ENCODE measurements at places on chromosomes 1 and 21.

- no peak for DNase-seq
Measured at GRCh38 chr1:117313555-117313954, 53.7 kb upstream of the MAN1A2 start.

DNA sequence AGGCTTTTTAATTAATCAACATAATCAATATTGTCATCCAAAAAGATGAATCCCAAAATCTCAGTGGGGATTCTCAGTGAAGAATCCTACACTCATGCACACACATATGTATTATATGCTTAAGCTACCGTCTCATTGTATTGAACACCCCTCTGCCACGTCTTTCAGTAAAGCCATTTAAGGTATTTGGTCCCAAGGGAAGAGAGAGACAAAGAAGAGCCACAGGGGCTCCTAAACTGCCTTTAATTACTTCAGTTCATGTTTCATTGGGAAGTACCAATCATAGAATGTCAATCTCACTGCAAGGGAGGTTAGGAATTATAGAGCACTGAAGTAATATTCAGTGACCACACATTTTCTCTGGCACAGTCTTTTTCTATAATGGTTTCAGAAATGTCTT, 388.6 kb upstream of the NEGR1 start:
- DNase-seq = no peak

DNA sequence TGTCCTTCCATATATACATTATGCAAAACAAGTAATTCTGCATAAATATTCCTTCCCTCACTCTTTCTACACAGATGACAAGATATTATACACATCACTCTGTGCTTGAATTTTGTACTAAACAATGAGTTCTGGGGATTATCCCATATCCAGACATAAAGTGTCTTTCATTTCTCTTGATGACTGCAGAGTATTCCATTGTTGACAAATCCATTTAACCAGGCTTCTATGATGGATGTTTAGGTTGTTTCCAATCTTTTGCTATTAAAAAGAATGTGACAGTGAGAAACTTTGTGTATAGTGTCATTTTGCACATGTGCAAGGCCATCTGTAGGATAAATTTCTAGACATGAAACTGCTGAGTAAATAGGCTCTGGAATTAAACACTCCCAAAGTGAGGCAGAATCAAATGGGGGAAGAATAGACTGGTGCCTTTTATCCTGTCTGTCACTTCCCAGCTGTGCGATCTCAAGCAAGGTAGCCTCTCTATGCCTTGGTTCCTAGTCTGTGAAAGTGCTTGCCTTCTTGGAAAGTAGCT, 29.9 kb upstream of the ATP2B4 start:
- no peak for DNase-seq

DNA sequence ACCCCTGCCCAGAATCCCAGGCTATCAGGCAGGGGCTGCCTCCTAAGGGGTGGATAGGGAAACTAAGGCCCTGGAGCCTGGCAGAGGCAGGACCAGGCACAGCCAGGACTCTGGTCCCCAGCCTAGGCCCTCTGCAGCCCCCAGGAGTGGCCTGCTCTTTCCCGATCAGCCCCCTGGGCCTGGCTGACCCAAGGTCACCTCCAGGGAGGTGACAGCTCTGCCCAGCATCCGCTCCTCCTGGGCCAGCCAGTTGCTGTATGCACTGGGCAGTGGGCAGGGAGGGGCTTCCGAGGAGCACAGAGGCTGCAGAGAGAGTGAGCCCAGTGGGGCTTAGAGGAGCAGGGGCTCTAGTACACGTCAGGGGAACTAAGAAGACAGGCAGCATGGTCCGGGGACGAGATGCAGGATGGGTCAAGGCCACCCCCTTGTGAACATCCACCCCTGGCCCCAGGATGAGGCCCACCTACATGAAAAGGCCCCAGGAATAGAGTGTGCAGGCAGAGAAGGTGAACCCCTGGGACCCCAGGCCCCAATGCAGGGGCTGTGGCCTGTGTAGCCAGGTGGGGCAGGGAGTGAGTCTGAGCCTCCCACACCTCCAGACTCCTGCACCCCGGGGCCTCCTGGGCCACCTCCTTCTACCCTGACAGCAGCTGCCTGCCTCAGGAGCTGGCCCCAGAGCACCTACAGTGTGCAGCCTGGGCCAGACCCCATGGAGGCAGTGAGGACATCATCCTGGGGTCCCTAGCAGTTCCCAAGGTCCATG, 32.8 kb downstream of the WNT9A start:
- DNase-seq = no peak

GRCh38 chr1:180566026-180566425, 7.3 kb downstream of the OVAAL start:
- no peak for DNase-seq

DNA sequence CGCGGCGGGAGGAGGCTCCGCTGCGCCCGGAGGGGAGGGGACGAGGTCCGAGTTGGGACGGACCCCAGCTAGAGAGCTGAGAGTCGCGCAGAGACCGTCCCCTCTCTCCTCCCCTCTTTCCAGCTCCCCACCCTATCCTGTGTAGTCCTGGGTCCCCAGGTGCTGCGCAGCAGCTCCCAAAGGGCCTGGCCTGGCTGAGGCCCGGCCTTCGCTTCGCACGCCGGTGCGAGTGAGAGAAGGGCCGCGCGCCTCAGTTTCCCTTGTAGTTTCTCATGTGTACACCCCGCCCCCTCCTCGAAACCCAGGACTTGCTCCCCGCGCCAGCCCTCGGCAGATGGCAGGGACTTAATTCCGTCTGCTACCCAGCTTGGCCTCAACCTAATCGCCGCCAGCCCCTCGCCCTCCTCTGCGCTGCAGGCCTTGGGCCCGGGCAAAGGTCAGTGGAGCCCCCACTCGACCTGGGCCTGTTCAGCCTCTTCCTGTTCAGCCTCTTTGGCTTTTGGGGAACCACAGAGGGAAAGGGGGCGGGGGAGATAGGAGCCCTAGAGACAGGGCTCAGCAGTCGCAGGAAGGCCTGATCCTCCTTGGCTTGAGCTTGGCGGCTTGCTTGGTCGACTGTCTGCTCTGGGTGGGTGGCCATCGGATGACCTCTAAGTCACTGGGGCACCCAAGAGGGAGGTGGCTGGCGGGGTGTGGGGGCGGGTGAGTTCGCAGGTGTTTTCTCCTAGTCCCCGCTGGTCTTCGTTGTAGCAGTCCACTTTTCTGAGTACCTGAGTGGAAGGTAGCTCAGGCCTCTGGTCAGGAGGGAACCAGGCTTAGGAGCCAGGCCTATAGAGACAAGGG, 1.0 kb downstream of the ZNF687 start:
- DNase-seq = peak; percentile 8

DNA sequence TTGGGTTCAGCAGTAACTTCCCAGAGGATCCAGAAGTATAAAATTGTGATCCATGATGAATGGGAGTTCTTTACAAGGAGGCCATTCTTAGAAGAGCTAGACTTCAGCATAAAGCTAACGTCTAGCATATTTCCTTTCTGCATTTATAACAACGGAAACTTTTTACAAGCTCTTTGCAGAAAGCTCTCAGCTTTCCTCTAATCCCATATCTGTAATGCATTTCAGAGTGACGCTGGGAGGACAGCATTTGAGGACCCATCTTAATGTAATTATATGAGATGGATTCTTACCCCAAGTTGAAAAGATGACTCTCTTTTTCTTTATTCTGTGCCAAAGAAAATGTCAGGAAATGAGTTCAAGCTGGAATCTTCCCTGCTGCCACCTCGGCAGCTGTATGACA, 132.0 kb upstream of the CACHD1 start:
- DNase-seq = no peak

GRCh38 chr1:150234309-150234565, 1.7 kb downstream of the ANP32E start:
- DNase-seq = no peak

DNA sequence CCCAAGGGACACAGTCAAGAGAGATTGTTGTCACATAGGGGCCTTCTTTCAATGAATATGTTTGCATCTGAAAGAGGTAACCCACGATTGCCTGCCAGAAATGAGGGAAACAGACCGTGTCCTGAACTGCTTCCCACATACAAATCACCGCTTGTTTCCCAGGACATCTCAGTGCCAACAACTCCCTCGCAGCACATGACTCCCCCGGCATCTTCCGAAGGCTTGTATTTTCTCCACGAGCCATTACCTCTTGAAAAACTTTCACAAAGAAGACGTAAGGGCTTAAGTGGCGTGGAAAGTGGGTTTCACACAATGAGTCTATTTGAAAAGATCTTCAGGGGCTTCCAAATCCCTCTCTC, 31.6 kb upstream of the PDE9A start:
- no peak for DNase-seq

DNA sequence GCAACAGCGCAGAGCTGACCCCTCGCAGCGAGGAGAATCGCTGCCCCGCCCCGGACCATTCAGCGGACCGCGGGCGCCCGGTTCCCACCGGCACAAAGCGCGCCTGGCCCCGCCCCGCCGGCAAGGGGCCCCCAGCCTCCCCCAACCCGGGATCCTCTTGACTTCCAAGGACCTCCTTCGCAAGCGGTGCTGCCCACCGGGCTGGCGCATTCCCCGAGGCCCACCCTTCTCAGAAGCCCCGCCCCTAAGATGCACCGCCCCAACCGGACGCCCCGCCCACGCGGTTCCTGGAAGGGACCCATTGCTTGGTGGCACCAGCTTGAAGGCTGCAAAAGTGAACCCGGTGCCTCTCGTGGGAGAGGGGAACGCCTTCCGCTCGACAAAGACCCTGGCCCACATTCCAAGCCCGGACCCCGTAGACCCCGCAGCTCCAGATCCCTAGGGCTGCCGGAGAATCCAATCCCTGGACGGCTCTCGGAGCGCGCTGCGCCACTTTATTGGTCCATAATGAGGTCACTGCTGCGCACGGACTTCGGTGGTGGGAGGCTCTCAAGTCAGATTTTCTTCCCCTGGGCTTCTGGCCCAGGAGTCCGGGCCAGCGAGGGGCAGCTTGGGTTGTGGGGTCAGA, 2.0 kb downstream of the HES3 start:
- DNase-seq = peak; percentile 22

DNA sequence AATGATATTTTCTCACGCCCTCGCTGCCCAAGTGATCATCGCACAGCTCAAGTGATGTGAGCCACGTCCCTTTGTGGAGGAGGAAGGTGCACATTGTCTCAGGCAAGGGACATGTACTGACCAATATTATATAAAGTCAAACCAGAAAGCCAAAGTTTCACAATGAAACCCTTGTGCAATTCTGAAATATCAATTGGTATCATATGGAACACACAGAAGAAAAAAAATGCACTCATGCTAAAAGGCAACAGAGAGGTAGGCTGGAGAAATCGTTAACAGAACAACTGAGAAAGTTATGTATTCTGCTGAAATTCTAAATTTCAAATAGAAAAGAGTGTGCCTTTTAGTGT, 1.9 kb downstream of the JAM2 start:
- no peak for DNase-seq

DNA sequence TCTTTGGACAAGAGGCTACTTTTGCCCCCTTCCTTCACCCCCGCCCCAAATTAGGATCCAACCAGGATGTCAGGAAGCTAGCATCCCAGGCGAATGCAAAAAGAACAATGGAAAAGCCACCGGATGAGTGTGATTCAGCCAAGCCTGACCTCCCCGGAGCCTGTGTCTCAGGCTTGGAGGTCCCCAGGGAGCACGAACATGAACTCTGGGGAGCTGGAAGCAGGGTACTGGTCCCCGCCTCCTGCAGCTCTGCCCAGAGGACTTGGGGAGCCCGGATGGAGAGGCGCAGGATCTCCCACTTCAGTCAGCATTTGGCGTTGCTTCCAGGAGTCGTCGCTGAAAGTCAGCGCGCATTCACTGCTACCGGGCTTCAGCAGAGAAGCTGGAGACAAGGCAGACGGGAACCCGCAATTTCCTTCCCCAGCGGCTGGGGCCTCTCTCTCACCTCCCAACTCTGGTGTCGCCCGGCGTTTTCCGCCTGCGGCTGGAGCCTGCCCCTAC, 1.8 kb upstream of the TBX15 start:
- no peak for DNase-seq

DNA sequence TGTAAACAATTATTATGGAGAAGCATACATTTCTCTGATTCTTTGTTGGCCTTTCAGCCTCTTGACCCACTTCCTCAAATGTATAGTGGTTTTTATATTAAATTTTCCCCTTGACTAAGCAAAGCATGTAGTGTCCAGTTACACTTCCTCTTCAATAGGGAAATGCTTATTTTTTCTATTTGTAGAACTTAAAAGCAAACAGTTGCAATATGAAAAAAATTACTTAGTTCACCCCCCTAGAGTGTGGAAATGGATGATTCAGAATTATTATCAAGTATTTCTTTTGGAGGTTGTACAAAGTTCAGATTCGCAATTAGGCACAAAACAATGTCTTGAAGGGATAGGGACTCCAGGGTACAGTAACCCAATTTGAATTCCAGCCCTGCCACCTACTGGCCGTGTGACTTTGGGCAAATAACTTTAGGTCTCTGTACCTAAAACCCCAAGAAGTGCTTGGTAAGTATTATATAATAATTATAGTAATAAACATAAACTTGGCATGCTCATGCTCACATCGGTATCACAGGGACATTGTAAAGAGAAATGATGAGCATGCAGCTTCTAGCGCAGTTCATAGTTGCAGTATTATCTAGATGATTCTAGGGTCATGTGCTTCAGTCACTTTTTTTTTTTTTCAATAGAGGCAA, 28.6 kb upstream of the IFNGR2 start:
- DNase-seq = peak; percentile 73

GRCh38 chr1:212256369-212256768, 28.8 kb upstream of the PPP2R5A start:
- peak; percentile 45 for DNase-seq

GRCh38 chr1:31926252-31926651, 11.9 kb downstream of the PTP4A2 start:
- peak; percentile 36 for DNase-seq

GRCh38 chr1:34127006-34128000, 37.7 kb downstream of the CSMD2 start:
- DNase-seq = no peak

DNA sequence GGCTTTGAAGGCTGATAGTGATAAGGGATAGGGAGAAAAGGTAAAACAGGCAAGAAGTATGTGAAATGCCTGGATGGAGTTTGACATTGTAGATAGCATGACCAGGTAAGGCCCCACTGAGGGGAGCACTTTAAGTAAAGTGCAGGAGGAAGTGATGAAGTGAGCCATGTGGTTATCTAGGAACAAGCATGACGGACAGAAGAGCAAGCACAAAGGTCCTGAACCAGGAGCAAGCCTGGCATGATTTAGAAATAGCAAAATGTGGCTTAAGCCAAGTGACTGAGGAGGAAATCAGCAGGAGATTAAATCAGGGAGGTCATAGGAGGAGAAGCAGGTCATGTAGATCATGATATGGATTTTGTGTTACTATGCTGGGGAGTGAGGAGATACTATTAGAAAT, 129.2 kb downstream of the GLUL start:
- no peak for DNase-seq

GRCh38 chr1:230858918-230859729, 9.2 kb downstream of the C1orf198 start:
- DNase-seq = no peak
